ENCODE measurements at places on chromosomes 6 and 20. TPM values are rescaled to one million over a fixed set of nuclear protein-coding genes. Genes with fewer than 3 reads are reported as not detected.
A peak's percentile ranks its signal among the peaks of the same experiment; 100 is the strongest.

ESR1 gene
- total RNA-seq = 0.71 TPM

C20orf144 gene
- not detected for total RNA-seq

- H3K36me3 ChIP-seq = peaks cover 27% of the 10 kb centered on the region
- H3K27me3 ChIP-seq = no peaks in the 10 kb centered on the region
- no peak overlapping the region for H3K27ac ChIP-seq
- no peak overlapping the region for H3K4me3 ChIP-seq
- H3K4me1 ChIP-seq = no peaks in the 10 kb centered on the region
- DNase-seq = peak; percentile 61
These were observed 40.7 kb downstream of the SRC start for GRCh38 chr20:37386505-37387251.

CLPSL2 gene
- not detected for total RNA-seq
